ENCODE measurements at places on chromosomes 5 and 9.

DNA sequence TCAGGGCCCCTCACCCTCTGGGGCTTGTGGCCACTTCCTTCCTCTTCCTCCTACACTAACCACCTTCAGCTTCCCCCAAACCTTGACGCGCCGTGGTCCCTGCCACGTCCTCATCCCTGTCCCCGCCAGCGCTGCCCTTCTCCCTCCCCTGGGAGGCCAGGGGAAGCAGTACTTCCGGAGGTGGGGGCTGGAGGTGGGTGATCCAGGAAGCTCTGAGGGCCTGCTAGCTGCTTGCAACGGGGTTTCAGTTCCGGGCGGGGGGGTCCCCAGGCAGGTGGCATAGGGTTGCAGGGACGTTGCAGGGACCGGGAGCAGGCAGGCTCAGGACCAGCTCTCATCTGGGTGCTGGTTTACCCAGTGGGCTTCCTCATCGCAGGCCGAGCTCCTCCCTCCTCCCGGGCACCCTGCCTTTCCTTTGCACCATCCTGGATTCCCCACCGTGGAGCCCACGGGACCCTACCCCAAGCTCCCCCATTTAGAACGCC lies 70.0 kb downstream of the RXRA start:
- peak; percentile 93 for DNase-seq

DNA sequence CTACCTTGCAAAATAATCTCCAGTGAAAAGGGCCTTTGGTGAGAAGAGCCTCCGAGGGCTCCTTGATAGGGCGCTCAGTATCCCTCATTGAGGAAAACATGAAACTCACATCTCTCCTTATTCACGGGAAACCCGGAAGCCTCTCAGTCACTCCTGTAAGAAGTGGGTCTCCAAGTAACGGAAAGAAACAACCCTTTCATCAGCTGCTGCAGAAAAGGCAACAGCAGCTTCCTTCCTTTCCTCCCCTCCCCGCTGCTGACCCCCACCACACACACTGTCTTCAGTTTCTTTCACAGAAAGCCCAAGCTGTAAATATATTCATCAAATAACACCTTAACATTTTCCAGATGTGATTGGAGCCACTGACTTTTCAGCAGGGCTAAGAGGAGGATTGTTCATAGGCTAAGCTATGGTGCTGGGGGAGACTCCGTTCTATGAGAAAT lies 81.4 kb downstream of the C9orf152 start:
- no peak for DNase-seq

GRCh38 chr9:75186767-75187380 lies 98.6 kb downstream of the OSTF1 start:
- DNase-seq = peak; percentile 12

GRCh38 chr9:76297721-76298239 lies 96.4 kb downstream of the RFK start:
- peak; percentile 45 for DNase-seq

GRCh38 chr5:147223948-147224791 lies 10.7 kb upstream of the STK32A start:
- peak; percentile 37 for DNase-seq

- DNase-seq = no peak
Measured at GRCh38 chr5:168128111-168128510, 163.3 kb upstream of the WWC1 start.

- peak; percentile 86 for DNase-seq
Measured at GRCh38 chr5:180291943-180292831, at the start of gene MAPK9. Gene MAPK9 (minus strand): TSS chr5:180292083. CDS start chr5:180280561, 11,522 bp downstream.

- DNase-seq = no peak
Measured at GRCh38 chr9:87720173-87720572, 5.7 kb upstream of the CTSL start.
